ENCODE measurements at places on chromosomes 3 and 15.
A peak's percentile ranks its signal among the peaks of the same experiment; 100 is the strongest.

DNA sequence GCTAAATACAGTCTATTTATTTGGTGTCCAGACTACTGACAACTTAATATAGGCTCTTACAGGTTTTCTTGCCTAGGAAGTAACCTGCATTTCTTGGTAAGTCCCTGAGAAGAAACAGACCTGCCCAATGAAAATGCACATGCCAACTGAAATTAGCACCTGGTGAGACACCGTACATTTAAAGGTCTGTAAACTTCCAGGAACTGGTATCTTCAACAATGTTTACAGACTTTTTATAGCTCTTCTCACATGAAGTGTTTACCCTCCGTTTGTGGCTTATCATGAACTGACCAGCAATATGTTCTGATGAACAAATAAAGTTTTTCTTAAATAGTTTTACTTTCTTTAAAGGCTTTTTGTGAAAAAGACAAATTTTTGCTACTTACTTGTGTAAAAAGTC, 93.3 kb downstream of the PCCB start:
- no peak for DNase-seq

- DNase-seq, result peak; percentile 85
These were observed 21.6 kb upstream of the PLXNA1 start for GRCh38 chr3:126961191-126961790.

DNA sequence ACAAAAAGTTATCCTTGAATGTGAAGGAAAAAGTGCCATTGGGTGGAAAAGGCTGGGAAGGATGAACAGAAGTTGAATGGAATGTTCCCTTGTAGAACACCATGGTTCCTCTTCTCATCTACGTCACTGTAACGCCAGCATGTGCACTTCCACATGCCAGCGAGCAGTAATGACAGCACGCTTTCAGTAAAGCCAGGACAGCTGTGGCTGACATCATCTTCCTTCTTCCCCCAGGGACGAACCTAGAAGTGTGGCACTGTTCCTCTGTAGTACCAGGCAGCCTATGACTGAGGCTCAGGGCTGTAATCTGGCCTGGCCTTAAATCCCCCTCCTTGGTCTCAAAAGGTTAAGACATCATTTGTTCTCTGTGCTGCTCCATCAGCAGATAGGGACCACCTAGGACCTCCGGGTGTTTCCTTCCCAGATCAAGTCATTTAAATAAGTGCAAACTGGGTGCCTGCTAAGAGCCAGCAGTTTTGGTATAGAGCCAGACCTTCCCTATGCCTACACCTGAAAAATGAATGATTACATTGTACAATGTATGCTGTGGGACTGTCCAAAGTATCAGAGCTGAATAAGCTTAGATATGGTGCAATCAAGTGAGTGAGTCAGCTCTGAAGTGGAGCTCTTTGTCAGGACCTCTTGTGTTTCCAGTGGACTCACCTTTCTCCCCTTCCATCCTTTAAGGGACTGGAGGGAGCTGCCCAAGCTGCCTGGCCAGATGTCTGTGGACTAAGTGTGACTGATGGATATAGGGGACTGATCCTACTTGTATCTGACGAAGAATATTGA, 5.6 kb upstream of the SRPRB start:
- no peak for DNase-seq

- no peak for DNase-seq
These were observed 61.9 kb downstream of the RAB11A start for GRCh38 chr15:65931221-65931620.

Data from foreskin melanocyte (primary cell).